Calu3 (cell line): ENCODE measurements at places on chromosomes 1 and 21. TPM values are rescaled to one million over a fixed set of nuclear protein-coding genes. Genes with fewer than 3 reads are reported as not detected.

- H3K36me3 ChIP-seq = peaks cover 44% of the 10 kb centered on the region
- H3K4me3 ChIP-seq = peak overlapping the region; percentile 30
- peak overlapping the region; percentile 99 for H3K27ac ChIP-seq
- H3K4me1 ChIP-seq = peaks cover 95% of the 10 kb centered on the region
These were observed 64.5 kb downstream of the BCAR3 start for GRCh38 chr1:93616996-93617669.

DNA sequence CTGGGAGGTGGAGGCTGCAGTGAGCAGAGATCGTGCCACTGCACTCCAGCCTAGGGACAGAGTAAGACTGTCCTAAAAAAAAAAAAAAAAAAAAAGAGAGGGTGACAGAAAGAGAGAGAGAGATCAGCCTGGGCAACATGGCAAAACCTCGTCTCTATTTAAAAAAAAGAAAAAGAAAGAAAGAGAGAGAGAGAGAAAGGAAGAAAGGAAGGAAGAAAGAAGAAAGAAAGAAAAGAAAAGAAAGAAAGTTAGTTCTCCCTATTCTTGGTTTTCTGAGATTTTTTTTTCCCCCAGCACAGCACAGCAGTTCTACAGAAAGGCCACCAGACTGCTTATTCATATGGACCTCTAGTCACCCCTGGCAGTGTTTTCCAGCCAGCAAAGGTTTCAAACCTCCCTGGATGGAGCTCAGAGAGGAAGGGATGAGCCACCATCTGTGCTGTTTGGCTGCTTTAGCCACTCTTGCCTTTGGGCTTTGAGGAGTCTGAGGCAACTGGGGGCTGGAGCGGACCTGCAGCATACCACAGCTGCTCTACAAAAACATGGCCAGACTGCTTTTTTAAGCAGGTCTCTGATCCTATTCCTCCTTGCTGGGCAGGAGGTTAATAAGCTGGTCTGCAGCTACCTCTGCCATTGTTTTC lies 10.6 kb downstream of the S100A6 start:
- DNase-seq = no peak
- peaks cover 28% of the 10 kb centered on the region for H3K4me1 ChIP-seq
- peaks cover 16% of the 10 kb centered on the region for H3K36me3 ChIP-seq
- no peaks in the 10 kb centered on the region for H3K27me3 ChIP-seq

Gene KRTAP19-3
- total RNA-seq = not detected in 2 replicates

- DNase-seq = no peak
- H3K36me3 ChIP-seq = no peaks in the 10 kb centered on the region
- H3K4me1 ChIP-seq = no peaks in the 10 kb centered on the region
- H3K27me3 ChIP-seq = no peaks in the 10 kb centered on the region
- H3K4me3 ChIP-seq = no peak overlapping the region
- H3K27ac ChIP-seq = no peak overlapping the region
These were observed 93.5 kb downstream of the KIF26B start for GRCh38 chr1:245248231-245248731.

DNA sequence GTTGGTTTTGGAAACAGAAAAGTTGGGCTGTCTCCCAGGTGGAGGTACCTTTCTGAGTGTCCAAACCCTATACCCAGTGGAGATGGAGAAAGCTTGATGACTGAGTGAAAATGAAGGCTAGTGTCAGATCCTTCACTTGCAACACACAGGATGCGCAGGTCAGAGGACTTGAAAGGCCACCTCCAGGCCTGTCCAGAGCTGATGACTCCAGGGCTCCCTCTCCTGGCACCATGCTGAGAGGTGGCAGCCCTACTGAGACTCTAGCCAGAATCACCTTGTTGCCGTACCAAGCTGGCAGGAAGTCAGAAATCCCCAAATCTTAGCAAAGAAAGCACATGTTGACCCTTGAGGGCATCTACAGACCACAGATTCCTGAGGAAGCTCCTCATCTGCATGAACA lies 16.4 kb downstream of the KNCN start:
- peaks cover 63% of the 10 kb centered on the region for H3K27me3 ChIP-seq
- peaks cover 15% of the 10 kb centered on the region for H3K4me1 ChIP-seq
- H3K36me3 ChIP-seq = peaks cover 10% of the 10 kb centered on the region
- no peak overlapping the region for H3K4me3 ChIP-seq
- no peak overlapping the region for H3K27ac ChIP-seq
